ENCODE measurements at places on chromosomes 2 and 18.

- no peak for DNase-seq
These were observed 46.0 kb upstream of the PAX8 start for GRCh38 chr2:113324684-113325160.

- DNase-seq: no peak
These were observed 10.4 kb upstream of the KCNF1 start for GRCh38 chr2:10901160-10901939.

DNA sequence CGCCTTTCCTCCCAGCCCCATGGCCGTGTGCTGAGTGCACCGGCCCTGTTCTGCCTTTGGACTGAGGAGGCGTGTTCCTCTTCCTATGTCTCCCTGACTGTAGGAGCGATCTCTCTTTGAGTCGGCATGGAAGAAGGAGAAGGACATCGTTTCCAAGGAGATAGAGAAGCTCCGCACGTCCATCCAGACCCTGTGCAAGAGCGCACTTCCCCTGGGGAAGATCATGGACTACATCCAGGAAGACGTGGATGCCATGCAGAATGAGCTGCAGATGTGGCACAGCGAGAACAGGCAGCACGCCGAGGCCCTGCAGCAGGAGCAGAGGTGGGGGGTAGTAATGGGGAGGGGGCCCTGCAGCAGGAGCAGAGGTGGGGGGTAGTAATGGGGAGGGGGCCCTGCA lies 29.4 kb upstream of the ASB1 start:
- no peak for DNase-seq

GRCh38 chr2:128195435-128195984 lies 104.5 kb downstream of the UGGT1 start:
- no peak for DNase-seq

DNA sequence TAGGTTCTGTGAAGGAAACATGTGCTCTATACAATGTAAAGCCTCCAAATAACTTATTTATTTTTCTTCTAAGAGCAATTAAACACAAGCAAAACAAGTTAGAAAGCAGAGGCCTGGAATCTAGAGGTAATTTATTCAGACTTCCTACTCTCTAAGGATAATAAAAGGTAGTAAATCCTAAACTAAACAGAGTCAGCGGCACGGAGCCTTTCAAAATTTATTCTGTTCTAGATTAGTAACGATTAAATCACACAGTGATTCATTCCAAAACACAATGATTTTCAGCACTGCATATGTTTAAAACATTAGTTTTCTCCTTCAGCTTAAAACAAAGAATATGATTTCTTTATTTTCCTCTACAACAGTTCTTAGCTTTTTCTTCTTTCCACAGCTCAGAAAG lies 160.9 kb downstream of the FBXO15 start:
- no peak for DNase-seq

DNA sequence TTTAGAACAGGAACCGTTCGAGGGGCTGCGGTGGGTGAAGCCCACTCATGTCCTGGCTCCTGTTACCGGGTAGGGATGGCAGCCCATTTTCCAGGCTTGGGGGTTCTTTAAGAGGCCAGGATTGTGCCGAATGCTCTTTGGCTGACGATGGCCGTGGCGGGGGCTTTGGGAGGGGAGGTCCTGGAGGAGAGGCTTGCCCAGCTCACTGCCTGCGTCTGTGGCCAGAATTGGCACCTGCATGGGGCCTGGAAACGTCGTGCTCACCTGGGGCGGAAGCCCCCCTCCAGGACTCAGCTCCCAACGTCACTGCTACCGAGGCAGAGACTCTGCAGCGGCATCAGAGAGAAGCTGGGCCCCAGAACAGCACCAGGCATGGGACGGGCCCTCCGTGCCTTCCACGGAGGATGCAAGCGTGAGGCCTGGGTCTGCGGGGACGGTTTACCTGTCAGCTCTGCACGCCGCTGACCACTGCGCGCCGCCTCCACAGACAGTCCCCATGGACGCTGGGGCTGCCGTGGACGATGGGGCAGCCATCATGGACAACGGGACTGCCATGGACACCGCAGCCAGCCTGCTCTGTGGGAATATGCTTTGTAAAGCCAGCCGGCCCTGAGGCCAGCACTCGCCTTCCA lies 82.9 kb downstream of the NFATC1 start:
- no peak for DNase-seq

- no peak for DNase-seq
These were observed 240.5 kb downstream of the AGPS start for GRCh38 chr2:177633111-177633510.

GRCh38 chr2:233681521-233682099 lies at the start of gene UGT1A7:
UGT1A7 (plus strand) TSS chr2:233681901; CDS start chr2:233681938, 37 bp downstream.
- DNase-seq: no peak

- peak; percentile 15 for DNase-seq
These were observed 175.8 kb upstream of the PIEZO2 start for GRCh38 chr18:11324956-11325882.

- DNase-seq: no peak
These were observed 462.5 kb upstream of the HS6ST1 start for GRCh38 chr2:128781166-128781565.

DNA sequence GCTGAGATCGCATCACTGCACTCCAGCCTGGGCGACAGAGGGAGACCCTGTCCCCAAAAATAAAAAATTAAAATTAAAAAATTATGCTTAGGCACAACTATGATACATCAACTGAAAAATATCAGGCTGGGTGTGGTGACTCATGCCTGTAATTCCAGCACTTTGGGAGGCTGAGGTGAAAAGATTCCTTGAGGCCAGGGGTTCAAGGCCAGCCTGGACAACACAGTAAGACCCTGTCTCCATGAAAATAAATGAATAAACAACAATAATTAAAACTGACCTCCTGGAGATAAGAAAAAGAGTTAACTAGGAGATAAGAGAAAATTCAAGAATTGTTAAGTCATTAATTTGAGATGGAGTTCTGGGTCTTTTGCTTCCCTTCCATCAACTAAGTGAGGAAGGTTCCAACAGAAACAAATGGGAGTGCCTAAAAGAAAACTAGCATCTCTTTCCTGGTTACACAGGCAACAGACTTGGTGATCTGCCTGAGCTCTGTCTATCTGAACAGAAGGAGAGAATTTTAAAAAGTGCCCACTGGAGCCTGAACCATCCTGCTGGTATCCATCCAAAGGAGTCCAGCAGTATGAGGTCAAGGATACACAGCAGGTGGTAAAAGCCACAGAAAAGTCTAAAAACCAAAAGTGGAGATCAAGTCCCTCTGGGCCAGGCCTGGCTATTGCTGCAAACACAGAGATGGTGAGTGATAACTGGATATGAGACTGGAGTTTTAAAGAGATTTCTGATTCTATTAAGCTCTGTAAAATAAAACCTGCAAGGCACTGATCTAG lies 8.8 kb downstream of the PPM1G start:
- DNase-seq: no peak

- DNase-seq: no peak
These were observed 773.9 kb upstream of the LRATD1 start for GRCh38 chr2:13858626-13859025.

DNA sequence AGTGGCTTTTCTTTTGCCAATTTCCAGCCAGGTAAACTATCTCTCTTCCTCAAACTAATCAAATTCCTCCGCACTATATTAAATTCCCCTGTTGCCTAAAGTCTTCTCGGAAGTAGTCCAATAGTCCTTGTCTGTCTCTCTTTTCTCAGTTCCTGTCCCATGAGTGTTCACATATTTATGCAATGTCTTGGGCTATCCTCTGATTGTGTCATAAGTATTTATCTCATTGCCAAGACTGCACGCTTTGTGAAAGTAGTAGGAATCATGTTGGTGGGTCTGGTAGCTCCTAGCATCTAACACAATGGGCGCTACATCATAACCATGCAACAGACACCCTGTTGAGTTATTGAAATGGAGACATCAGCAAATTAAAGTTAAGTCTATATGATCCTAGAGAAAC lies 59.9 kb upstream of the POU3F3 start:
- DNase-seq: no peak

DNA sequence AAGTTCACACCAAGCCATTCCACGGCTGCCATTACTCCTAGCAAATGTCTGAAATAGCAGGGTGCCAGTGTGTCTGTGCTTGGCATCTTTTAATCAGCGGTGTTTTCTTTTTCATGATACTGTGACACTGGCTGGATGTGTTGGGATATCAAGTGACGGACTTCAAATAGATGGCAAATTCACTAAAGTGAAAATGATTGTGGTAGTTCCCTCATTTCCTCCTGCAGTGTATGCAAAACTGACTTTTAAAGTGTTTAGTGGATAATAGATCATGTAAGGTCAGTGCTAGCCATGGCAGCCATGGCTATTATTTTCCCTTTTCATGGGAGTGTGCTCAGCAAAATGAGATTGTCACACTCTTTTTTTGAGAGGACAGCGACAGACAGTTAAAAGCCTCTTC lies 261.5 kb upstream of the SIX3 start:
- DNase-seq: no peak

GRCh38 chr2:233473878-233474277 lies 92.7 kb downstream of the USP40 start:
- DNase-seq: no peak

DNA sequence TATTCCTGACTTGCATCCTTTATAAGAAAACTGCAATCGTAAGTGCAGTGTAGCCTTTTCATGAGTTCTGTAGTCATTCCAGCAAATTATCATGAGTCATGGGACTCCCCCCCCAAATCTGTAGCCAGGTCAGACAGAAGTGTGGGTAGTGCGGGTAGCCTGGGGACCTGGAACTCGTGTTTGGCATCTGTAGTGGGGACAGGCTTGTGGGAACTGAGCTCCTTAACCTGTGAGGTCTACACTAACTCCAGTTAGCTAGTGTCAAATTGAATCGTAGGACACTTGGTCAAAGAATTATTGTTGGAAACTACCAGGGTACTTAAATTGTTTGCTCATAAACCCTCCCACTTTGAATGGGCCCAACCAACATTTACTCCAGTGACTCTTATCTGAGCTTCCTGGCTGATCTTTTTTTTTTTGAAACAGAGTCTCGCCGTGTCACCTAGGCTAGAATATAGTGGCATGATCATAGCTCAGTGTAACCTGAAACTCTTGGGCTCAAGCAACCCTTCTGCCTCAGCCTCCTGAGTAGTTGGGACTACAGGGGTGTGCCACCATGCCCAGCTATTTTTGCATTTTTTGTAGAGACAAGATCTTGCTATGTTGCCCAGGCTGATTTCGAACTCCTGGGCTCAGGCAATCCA lies 12.4 kb downstream of the PFN4 start:
- DNase-seq: no peak

DNA sequence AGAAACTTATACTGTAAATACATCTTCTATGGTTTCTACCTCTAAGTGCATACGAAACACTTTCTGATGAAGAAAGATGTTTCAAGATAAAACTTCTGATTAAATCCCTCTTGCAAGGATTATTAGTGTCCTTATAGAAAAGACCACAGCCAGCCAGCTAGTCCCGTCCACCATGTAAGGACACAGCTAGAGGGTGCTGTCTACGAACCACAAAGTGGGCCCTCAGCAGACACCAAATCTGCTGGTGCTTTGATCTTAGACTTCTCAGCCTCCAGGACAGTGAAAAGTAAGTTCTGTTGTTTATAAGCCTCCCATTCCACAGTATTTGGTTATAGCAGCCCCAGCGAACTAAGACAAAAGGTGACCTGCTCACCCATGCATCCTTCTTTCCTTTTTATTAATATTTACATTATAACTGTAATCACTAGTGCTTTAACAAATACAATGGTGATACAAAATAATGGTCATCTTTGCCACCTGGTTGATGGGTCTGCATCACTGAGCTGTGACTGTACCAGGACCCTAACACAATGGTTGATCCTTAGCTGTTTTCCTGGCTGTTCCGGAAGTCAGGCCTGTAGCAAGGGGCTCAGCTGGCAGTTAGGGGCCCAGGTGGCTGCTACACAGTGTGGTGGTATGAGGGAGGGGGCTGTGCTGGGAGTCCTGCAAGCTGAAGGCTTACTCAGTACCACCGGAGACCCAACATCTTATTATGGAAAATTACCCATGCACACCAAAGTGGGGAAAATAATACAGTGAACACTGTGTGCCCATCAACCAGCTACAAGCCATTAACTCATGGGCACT lies 108.5 kb upstream of the SMAD7 start:
- no peak for DNase-seq

DNA sequence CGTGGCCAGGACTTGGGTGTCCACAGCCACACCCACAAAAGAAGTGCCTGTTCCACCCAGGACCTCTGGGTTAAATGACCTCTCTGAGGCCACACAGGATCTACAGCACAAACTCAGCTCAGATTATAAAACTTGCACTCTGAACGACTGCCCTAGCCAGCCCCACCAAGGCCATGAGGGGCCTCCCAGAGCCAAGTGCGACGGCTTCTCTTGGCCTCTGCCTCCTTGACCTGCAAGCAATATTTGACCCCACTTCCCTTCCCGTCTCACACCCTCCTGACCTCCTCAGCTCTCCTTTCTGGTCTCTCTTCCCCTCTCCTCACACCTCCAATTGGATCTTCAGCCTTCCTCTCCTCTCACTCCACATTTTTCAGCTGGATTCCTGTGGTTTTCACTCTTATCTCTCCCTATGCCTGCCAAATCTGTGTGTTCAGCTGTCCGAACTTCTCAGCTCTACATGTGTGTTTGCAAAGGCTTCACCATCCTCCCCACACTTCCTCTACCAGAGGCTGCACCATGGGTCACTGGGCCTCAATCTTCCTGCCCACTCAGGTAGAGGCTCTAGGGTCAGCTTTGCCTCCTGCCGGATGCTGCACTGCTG lies 25.3 kb upstream of the STEAP3 start:
- DNase-seq: no peak

DNA sequence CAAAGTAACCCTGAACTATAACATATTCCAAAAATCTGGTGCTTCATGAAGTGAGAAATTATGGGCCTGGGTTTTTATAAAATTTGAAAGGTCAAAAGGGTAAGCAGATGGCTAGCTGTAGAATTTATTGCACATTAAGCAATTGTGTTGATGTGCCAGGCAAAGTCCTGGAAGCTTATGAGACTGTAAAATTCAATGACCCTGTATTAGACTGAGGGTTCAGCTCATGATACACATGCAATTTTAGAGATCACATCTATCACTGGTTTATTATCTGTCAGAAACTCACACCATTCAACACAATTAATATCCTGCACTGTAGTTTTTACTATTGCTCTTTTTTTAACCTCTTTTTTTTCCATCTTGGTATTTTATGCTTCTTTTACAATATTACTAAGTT lies 1162.6 kb upstream of the SLC39A10 start:
- no peak for DNase-seq

DNA sequence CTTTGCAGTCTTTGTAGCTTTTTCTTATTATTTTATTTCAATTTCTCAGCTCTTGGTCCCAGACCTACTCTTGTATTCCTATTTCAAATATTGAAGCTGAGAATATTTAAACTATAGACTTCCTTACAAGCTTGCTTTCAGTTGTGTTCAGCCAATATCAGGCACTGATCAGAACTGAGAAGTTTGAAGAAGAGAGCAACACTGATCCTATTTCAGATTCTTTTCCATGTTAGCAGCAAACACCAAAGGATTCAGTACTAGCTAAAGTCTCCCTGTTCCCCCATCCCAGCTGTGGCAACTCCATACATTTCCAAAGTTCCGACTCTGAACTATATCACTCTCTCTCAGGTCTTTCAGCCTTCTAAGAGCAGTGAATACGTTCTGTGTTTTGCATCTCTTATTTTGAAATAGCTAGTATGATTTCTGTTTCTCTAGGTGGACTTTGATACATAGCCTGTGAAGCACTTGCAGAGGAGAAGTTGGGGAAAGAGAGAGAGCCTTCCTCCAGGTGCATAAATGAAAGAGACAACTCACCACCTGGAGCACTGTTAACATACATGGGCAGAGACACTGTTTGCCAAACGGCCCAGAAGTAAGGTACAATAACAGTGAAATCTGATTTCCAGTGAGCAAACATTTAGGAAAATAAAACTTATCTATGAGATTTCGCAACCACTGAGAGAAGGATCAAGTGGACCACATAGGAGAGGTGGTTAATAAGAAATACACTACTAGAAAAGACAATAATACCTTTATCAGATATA lies 135.0 kb upstream of the ZNF804A start:
- no peak for DNase-seq

- DNase-seq: peak; percentile 10
These were observed 823 bp downstream of the PARD3B start for GRCh38 chr2:204545861-204546735.
